ENCODE measurements at places on chromosomes 1 and 21.

DNA sequence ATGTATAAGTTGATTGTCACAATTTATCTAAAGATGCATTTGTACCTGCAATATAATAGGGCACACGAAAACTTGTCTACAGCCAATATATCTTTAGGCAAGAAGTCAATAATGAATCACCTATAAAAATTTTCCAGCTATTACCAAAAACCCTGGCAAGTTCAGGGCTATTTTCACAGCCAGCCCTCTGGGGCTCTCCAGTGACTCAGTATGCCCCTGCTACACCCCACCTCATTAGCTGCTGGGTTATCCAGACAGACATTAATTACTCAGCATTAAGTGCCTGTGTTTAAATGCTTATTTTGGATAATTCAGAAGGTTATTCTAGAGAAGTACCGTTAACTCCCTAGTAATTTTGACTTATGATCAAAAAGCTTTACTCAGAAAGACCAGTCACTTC is 220.2 kb downstream of the TBX15 start:
- DNase-seq: no peak

DNA sequence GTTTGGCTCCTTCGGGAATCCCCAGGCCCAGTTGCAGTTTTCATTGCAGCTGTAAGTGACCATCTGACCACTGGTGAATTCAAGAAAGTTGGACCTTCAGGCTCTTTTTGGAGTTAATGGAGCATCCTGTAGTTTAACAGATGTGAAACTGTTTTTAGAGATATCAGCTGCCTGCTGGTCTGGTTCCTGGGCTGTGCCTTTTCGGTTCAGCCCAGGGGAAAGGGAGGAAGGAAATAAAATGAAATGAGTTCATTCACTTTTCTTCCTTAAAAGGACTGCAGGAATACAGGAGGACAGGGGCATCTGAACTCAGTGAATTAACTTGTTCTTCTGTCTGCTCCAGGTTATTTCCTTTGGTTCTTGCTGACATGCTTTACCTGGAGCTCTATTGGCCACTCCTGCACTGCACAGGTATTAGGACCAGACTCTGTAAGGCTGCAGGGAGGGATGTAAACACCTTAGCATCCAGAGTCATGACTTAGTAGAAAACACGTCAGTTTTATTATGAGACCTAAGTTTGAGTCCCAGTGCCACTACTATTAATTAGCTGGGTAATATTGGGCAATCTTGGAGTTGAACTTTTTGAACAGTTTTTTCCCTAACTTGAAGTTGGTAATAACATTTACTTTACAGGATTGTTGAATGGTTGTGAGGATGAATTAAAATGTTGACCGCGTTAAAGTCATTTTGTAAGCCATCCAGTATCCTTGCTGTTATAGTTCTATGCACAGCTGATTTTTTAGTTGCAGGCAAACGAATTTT is 83.6 kb downstream of the LRRC8D start:
- DNase-seq: no peak

DNA sequence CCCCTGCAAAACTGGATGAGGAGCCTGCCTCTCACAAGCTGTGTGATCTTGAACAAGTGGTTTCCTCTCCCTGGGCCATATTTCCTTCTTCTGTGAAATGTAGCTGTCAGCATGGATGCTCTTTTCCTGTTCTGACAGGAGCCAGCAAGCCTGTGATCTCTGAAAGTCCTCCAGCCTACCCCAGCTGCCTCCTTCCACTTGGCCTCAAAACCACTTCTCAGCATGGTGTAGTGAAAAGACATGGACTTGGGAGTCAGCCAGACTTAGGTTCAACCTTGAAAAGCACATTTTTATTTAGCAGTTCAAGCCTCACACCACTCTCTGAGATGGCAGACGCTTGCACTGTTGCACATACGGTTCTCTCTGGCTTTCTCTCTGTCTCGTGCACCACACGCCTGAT is 292.9 kb upstream of the DUSP10 start:
- no peak for DNase-seq

DNA sequence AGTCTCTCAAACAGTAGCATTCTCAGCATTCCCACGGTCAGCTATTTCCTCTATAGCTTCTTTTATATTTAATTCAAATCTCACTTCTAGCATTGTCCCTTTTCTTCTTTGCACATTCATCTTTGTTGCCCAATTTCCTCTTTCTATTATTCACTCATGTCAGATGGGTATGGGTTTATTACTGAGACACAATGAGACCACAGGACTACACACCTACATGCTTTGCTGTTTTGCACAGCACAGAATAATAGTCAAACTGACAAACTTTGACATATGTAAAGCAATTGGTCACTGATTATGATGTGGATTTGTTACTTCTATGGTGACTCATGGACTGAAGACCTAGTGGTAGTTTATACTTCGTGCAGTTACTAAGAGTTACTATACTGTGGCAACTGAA is 5.8 kb upstream of the CD1C start:
- no peak for DNase-seq

- no peak for DNase-seq
Measured at GRCh38 chr1:8212580-8213031, 105.3 kb upstream of the SLC45A1 start.

DNA sequence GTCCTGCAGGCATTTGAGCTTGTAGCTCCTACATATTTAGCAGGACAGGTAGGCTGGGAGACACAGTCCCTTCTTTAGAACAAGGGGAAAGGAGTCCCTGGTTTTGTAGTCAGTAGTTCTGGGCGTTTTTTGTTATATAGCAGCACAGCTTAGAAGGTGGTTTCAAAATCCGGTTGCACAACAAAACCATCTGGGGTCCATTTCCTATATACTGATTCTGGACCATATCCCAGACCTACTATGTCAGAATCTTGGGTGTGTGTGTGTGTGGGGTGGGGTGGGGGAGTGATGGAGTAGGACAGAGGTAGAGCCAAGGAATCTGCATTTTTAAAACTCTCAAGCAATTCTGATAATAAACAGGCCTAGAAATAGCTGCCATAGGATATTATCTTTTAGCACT is 21.6 kb downstream of the METTL13 start:
- no peak for DNase-seq

GRCh38 chr1:46525253-46525983 is 26.0 kb downstream of the KNCN start:
- no peak for DNase-seq

- DNase-seq: no peak
Measured at GRCh38 chr1:203135636-203136305, 8.2 kb downstream of the ADORA1 start.

DNA sequence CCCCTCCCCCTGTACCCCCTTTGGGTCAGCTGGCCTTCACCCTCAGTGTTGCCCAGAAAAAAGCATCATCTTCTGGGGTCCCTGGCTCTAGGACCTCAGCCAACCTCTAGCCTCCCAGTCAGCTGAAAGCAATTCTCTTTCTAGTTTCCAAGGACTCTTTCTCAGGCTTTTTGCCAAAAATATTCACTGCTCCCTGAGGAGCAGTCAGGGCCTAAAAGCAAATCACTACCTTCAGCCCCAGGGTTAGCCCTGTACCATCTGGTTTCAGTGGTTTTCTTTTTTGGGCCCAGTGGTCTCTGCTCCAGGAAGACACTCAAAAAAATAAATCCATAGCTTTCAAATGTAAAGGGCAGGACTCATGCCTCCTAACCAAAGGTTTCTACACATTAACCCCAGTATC is 3.1 kb upstream of the LMOD1 start:
- DNase-seq: no peak

DNA sequence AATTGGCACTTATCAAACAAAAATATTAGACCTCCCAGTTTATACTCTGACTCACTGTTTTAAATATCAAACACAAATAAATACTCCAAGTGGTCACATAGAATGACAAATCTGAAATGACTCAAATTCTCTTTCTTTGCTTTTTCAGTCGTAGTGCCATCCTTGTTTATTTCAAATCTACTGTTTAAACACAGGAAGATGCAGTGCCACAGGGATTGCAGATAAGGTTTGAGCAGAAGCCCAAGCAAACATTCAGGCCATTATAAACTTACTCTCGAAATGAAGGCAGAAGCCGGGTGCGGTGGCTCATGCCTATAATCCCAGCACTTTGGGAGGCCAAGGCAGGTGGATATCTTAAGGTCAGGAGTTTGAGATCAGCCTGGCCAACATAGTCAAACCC is 255.4 kb upstream of the PLXNA2 start:
- no peak for DNase-seq

- no peak for DNase-seq
Measured at GRCh38 chr1:27973771-27974416, 14.1 kb downstream of the XKR8 start.

- no peak for DNase-seq
Measured at GRCh38 chr1:104592926-104593325, 843.2 kb downstream of the AMY1C start.

DNA sequence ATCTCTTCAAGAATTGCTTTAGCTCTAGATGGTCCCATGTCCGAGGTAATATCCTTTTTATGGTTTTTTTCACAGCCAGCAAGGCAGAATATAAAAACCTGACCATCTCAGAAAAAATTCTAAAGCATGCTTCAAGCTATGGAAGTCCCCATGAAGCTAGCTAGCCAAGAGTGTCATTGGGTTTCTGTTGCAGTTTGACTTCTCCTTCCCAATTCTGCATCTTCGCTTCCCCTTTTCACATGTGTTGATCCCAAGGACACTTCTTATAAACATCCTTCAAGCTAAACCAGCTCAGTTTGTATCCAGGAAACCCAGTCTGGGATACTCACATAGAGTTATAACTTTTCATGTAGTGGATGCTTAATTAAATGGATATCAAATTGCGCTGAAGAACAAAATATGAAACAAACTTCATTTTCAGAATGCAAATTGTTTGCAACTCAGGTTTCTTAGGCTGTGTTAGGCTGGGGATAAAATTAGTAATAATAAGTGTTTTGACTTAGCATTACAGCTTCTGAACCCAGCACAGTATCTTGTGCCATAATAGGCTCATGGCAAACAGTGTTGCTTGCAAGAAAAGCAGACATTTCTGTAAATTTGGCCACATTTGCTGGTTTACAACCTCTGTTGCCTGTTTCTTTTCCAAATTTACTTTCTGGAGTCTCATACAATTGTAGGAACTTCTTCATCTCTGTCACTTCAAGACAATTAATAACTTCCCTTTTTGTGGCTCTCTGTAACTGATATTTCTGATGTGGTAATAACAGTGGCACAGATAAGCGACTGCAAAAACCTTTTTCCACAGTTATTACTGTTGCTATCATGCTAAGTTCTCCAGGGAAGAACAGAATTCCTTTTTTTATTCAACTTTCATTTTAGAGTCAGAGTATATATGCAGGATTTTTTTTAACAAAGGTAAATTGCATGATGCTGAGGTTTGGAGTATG is 53.2 kb downstream of the NCAM2 start:
- no peak for DNase-seq

DNA sequence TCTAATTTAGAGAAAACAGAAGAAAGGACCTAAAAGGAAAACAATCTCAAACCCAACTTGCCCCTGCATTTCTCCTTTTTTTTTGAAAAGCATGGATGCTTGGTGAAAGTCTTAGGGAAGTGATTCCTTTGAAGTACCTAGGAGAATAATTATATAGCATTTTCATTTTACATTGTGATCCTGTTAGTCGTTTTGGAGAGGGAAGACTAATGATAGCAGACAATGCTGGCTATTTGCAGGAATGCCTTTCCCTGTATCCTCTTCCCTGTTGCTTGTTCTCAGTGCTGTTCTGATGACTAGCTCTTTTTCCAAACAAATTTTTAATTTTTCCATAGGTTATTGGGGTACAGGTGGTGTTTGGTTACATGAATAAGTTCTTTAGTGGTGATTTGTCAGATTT is 53.9 kb downstream of the LAMC1 start:
- no peak for DNase-seq

GRCh38 chr1:162081316-162081715 is 11.8 kb downstream of the NOS1AP start:
- DNase-seq: no peak

- no peak for DNase-seq
Measured at GRCh38 chr1:224253721-224254120, 70.7 kb downstream of the DEGS1 start.

DNA sequence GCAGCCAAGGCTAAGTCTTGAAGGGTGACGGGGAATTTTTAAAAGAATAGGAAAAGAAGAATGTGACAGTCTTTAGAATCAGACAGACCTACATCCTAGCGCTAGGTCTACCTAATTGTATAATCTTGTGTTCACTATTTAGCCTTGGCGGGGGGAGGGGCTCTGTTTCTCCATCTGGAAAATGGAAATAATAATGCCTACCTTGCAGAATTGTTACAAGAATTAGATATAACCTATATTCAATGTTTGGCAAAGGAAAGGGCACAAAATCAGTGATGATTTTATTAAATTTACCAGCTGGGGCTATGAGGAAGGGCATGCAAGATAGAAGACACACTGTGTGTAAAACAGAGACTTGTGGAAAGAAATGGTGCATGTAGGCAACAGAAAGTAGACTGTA is 154.8 kb downstream of the ZBTB18 start:
- DNase-seq: no peak

DNA sequence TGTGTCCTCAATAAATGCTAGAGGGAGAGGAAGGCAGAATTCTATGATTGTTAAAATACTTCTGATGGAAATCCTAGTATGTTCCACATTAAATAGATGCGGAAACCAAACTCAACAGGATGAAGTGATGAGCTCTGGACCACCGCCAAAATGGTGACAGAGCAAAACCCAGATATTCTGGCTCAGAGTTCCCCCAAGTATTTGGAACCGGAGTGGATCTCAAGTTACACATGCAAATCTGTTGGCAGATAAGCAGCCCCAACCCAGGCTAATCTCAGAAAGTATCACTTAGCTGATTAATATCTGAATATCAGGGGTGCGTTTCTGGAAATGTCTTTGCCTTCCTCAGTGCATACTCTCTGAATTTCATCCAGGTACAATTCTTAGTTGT is 17.4 kb upstream of the GRHL3 start:
- no peak for DNase-seq

DNA sequence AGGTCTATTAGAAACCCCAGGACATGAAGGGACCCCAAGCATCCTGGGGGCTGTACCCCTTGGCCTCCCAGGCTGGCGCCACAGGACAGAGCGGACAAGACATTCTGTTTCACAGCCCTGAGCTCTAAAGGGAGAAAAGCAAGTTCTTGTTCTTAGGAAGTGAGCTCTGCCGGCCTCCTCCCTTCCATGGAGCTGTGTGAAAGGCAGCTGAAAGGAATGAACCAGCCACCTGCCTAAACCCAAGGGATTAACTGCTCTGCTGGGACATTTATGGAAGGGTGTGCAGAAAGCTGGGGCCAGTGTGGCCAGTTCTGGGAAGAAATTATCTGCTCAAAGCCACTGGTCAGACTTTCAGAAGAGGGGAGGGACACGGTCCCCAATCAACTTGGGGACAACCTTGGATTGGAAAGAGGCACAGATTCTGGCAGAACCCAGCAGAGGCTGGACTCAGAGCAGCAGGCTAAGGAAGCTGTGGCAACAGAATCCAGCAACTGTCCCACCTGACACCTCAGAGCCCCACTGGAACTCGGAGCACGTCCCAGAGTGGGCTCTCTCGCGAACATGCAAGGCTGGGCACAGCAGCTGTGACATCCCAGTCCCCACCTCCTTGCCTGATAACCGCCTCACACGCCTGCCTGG is 2.1 kb downstream of the KLHL21 start:
- DNase-seq: no peak

GRCh38 chr1:204846546-204846945 is 24.1 kb upstream of the NFASC start:
- no peak for DNase-seq

DNA sequence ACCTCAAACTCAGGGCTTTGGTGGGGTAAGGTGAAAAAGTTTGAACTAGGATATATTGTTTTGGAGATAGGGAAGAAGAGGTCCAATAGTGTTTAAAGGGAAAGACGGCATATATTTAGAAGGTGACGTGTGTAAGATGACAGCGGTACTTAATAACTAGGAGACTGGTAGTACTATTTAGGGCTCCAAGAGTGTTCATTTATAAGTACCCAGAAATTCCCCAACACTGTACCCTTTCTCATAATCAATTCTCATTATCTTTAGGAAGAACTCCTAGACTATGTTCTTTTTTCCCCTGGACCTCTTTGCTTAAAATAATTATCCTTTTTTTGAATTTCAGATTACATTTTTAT is 1.5 kb downstream of the LYPLAL1 start:
- DNase-seq: no peak
